Activated gamma-delta T cell (primary cell): ENCODE measurements at places on chromosomes 5 and 9.

DNA sequence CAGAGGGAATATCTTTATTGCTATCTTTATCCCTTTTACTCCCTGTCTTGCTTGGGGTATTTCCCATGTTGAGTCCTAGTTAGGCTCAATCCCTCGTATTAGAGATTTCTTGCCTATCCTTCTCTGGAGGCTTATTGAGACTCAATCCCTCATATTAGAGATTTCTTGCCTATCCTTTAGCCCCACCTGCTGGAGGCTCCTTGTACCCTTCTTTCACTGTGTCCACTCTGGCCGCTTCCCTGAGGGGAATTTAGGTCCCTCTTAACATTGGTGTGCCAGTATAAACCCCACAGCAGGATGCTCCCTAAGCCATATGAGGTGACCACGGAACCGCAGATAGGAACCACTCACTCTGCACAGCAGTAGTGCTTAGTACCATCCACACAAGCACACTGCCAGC, 110.7 kb upstream of the MAMDC2 start:
- DNase-seq, result no peak

DNA sequence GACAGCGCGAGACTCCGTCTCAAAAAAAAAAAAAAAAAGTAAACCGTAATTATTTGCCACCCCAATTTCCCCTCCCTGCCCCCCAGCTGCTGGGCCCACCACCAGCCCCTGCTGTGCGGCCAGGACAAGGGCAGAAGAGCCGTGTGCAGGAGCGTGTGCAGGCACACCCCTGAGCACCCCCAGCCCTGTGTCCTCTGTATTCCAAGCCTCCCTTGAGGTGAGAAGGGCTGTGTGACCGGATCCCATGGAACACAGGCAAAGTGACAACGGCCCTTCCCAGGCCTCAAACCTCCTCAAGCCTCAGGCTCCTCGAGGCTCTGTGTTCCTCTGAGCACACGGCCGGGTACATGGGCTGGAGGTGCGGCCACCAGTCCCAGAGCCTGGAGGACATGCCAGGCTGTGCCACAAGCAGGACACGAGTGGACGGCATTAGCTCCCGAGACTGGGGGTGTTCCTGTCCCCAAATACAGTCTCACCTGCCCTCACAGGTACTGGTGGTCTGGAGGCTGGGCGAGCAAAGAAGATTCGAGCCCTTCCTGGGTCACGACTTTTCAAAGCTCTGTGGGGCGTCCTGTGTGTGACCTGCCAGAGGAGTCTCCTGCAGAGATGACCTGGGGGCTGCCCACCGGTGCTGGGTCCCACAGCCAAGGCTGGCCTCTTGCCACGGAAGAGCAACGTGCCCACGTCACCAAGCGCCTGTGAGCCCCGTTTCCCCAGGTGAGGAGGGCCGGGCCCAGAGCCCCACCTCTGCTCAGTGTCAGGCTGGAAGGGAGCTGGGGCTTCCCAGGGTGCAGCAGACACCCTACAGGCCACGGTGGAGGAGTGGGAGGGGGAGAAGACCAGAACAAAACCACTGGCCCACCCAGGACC, 47.1 kb upstream of the SIMC1 start:
- no peak for DNase-seq

DNA sequence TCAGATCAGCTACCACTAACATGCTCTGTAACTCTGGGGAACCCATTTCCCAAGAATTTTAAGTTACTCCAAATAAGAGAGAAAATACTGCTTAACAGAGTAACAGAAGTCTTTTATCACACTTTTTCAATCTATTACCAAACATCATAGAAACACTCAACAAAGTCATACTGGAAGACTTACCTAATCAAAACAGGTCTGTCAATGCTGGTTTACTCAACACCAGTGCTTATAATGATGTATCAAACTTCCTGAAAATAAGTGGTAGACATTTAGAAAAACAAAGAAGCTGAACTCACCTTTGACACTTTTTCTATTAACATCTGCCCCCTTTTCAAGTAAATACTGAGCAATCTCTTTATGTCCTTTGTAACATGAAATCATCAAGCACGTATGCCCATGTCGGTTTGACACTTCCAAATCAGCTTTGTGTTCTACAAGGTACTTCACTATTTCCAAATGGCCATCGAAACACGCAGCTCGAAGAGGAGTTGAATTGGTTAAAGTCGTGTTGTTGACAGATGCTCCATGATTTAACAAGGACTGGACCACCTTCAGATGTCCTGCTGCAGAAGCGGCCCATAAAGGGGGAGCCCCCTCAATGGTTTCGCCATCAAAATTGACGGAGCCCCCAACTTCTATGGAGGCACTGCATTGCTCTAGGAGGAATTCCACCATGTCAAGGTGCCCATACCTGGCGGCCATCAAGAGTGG, 1.8 kb downstream of the FEM1C start:
- no peak for DNase-seq

- no peak for DNase-seq
Measured at GRCh38 chr9:135135929-135136315, 48.5 kb downstream of the OLFM1 start.

DNA sequence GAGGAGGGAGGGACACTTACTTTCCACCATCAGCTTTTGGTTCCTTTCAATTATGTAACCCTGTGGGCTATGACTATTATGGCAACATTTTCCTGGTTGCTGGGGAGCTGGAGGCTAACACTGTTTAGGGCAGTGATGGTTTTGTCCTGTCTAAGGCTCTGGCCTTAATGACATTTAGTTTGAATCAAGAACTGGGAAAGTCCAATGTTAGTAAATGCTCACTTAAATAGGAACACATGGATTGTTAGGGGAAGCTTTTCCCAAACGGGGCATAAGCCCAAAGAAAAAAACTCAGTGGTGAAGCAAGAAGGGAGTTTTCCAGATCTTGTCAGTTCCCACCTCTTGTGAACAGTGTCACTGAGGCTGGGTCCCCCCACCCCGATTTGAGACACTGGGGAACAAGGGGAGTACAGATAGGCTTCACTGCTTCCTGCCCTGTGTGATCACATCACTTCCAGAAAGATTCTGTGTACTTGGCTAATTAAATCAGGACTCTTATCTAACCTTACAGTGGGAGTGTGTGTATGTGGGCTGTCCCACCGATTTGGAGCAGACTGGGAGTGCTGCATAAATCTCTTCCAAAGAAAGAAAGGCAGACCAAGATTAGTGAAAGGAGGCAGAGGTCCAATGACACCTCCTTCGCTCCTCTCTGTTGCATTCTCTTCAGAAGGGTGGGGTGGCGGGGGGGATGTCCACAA, 206.4 kb downstream of the PTTG1 start:
- no peak for DNase-seq

- DNase-seq, result no peak
Measured at GRCh38 chr5:170582644-170583330, 79.0 kb downstream of the KCNIP1 start.

GRCh38 chr9:40884072-40884901, 244.2 kb downstream of the FOXD4L6 start:
- no peak for DNase-seq

DNA sequence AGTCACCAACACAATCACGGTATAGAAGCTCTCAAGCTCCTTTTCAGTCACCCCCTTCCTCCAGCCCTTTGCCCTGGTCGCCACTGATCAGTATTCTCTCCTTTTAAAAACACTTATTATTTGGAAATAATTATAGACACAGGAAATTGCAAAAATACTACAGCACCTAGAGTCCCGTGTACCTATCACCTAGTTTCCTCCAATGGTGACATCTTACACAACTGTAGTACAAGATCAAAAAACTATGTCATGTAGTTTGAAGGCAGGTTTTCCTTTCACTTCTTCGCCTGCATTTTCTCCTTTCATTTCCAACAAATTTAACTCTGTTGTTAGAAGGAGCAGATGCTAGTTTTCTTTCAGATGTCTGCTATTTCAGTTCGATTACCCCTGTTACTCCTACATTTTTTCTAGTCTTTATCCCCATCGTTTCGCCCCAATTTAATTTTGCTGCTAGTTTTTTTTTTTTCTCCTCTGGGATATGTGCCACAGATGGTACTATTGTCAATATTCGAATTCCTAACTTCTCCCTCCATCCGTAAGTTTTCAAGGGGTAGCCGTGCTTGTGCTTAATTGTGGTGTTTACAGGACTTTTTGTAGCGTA, 612 bp upstream of the ATG10 start:
- no peak for DNase-seq

GRCh38 chr5:150605546-150605945, 34.9 kb upstream of the SYNPO start:
- DNase-seq, result no peak

DNA sequence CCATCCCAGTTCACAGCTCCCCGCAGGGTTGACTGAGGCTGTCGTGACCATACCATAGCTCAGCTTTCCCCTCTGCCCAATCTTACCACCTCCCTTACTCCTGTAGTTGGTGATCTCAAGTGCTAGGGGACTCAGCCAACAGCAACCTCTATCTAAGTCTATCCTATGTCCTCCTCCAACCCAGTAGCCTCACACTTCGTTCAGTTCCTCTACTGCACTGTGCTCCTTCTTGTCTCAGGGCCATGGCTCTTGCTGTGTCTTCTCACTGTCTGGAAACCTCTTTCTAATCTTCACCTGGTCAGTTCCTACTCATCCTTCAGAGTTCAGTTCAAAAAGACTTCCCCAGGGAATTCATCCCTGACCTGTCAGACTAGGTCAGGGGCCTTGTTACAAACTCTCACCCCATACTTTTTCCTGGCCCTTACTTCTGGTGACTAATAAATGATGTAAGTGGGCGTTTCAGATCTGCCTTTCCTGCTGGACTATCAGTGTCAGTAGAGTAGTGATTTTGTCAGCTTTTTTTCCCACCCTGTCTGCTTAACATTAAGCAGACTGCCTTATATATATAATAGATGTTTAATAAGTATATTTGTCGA, 53.6 kb upstream of the NR3C1 start:
- no peak for DNase-seq

- no peak for DNase-seq
Measured at GRCh38 chr5:139164020-139164419, 34.1 kb downstream of the SIL1 start.

GRCh38 chr5:12022444-12022843, 118.2 kb upstream of the CTNND2 start:
- no peak for DNase-seq

DNA sequence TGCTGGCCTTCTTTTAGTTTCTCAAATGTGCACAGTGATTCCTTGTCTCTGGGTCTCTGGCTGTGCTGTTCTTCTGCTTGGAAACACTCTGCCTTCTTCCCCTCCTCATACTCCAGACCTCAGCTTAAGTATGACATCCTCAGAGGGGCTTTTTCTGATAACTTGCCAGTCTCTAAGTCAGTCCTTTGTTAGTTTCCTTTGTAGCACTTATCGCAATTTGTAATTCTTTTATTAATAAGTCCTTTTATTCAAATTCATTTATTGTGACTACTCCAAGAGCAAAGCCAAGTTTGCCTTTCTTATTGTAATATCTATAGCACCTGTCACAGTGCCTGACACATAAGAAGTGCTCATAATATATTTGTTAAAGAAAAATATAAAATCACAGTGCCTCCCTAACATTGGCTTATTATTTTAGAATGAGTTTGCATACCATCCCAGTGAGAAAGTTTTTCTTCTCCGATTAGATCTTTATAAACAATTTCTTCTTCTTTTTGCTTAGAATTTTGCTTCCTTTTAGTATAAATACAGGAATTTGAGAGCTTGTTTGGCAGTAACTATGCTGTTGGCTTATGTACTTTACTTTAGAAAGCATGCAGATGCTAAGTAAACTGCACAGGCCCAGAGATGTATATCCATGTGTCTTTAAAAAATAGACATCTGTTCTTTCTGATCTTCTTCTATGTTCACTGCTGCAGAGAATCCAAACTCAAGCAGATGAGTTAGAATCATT, 198.0 kb downstream of the GAS1 start:
- DNase-seq, result no peak

- DNase-seq, result no peak
Measured at GRCh38 chr5:143737062-143737461, 74.9 kb upstream of the HMHB1 start.

DNA sequence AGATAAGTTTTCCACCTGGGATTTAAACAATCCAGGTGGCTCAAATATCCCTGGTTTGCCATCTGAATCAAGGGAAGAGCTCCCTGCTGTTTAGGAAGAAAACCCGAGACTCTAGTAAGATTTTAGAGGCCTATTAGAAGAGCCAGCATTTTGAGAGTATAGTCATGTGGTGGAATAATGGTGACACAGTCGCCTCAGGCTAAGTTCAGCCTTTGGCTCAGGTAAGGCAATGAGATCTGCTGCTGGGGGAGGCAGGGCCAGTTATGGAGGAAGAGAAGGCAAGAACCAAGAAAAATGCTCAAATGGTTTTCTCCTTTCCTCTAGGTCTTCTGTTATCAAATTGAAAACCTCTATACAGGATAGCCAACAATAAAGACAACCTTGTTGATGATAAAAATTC, 16.2 kb downstream of the RAD1 start:
- no peak for DNase-seq

GRCh38 chr5:92064993-92065392, 681.9 kb upstream of the ARRDC3 start:
- no peak for DNase-seq

- no peak for DNase-seq
Measured at GRCh38 chr5:129716235-129716634, 31.7 kb upstream of the MINAR2 start.

- no peak for DNase-seq
Measured at GRCh38 chr5:18333841-18334240, 699.6 kb downstream of the TAF11L14 start.

DNA sequence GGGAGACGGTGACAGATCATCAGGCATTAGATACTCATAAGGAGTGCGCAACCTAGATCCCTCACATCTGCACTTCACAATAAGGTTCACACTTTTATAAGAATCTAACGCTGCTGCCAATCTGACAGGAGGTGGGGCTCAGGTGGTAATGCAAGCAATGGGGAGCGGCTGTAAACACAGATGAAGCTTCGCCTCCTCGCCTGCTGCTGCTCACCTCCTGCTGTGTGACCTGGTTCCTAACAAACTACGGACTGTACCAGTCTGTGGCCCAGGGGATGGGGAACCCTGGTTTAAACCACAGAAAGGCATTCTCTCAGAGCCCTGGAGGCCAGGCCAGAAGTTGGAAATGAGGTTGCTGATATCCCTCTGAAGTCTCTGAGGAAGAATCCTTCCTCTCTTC, 323.6 kb downstream of the DRD1 start:
- DNase-seq, result no peak

GRCh38 chr5:9411142-9411541, 134.7 kb downstream of the SEMA5A start:
- DNase-seq, result no peak

- DNase-seq, result no peak
Measured at GRCh38 chr9:116390303-116391228, 237.0 kb downstream of the PAPPA start.

DNA sequence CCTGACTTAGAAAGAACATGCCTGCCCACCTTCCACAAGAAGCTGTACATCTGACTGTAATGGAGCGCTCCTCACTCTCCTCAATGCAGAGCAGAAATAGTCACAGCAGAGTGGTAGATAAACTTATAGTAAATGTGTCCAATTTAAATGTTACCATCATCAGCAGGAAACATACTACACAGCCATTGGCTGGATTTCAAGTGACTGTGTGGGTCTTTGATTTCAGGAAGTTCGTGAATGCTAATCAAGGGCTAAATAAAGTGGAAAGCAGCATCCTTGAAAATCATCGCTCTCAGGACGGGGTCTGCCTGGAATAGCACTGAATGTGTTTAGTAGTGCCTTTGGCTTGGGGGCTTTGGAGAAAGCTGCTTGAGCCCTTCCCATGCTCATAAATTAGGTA, 32.4 kb upstream of the CRHBP start:
- no peak for DNase-seq

- no peak for DNase-seq
Measured at GRCh38 chr9:132631685-132632084, 38.1 kb downstream of the DDX31 start.

- DNase-seq, result no peak
Measured at GRCh38 chr5:55316289-55316688, 8.5 kb downstream of the MTREX start.

- no peak for DNase-seq
Measured at GRCh38 chr9:99023231-99023630, 79.5 kb downstream of the COL15A1 start.

GRCh38 chr5:59873113-59873512, 20.4 kb downstream of the PDE4D start:
- no peak for DNase-seq
